Activated CD8-positive, alpha-beta memory T cell treated with anti-CD3 and anti-CD28 coated beads for 1 hour (primary cell): ENCODE measurements at places on chromosomes 2 and 18.

DNA sequence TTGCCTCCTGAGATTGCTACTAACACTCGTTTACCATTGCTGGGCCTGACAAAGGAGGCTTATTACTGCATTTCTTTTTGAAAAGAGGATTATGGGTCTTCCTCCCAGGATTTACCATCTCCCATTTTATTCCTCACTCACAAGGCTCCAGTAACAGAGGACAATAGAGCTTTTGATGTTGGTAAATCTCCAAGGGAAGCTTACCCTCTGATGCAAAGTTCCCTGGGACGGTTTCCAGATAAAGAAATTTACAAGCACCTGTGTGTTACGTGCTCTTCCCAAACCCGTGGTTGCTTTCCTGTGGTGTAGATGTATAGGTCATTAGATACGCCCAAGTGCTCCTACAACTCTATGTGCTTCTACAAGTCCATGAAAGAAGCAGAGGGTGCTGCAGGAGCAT is 17.1 kb downstream of the VSNL1 start:
- DNase-seq: no peak

DNA sequence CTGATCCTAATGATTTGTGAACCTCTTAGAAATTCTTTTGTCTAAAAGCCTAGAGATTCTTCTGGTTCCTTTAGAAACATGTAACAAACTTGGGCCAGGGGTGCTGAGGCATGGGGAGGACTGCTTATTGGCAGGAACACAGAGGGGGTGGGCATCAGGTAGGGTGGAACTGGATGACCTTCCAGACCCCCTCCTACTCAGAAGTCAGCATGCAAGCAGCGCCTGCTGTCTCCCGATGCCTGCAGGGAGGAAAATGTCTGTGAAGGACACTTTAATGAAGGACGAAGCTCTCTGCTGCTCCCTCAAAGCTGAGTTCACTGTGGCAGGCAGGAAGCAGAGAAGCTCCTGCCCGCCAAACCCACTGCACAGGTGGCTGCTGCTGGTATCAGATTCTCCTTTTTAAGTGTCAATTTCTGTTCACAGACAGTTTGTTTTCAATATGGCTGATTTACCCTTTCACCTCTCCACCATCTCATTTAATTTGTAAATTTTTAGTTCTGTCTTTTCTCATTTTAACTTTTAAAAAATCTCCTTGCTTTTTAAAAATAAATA is 19.4 kb downstream of the COA5 start:
- DNase-seq: no peak

DNA sequence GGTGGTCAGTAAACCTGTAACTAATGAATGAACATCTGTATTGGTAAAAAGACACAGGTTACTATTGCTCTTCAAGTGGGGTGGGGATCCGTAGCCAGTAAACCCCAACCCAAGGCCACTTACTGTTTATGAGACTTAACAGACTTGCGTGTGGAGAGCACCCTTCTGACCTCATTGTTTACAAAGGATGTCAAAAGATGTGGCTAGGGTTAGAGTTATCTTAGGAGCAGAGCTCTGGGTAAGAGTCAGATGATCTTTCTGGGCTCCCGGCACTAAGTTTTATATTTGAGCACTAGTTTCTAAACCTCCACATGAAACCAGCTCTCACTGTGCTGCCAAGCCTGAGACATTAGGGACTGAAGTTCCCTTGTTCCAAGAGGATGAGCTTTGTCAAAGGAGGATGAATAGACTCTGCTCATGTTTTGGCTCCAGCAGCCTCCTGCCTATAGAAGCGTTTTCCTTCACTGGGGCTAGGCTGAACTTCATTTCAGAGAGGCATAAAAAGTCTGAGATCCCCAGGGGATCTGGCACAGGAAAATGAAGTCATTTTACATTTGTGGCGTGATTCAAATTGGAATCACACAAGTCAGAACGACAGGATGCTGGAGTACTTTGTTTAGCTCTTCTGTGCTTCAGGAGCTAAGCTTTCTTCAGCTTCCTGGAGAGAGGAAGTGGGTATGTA is 403.1 kb upstream of the TRIB2 start:
- DNase-seq: no peak

DNA sequence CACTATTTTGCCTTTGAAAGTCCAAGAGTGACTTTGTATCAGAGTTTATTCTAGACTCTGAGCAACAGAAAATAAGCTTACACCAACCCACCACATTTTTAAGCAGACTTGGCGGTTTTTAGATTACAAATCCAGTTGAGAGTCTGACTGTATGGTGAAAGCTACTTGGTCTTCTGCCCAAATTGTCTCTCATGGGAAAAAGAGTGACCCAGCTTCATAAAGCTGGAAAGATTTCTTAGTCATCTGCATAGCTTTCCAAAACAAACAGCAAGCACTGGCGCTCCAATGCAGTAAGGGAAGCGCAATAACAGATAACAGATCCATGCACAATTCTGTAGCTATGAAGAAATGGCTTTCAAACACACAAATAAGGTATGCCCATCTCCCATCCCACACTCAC is 7.1 kb downstream of the DSG1 start:
- no peak for DNase-seq

GRCh38 chr2:106012591-106013347 is 181.3 kb downstream of the UXS1 start:
- no peak for DNase-seq

DNA sequence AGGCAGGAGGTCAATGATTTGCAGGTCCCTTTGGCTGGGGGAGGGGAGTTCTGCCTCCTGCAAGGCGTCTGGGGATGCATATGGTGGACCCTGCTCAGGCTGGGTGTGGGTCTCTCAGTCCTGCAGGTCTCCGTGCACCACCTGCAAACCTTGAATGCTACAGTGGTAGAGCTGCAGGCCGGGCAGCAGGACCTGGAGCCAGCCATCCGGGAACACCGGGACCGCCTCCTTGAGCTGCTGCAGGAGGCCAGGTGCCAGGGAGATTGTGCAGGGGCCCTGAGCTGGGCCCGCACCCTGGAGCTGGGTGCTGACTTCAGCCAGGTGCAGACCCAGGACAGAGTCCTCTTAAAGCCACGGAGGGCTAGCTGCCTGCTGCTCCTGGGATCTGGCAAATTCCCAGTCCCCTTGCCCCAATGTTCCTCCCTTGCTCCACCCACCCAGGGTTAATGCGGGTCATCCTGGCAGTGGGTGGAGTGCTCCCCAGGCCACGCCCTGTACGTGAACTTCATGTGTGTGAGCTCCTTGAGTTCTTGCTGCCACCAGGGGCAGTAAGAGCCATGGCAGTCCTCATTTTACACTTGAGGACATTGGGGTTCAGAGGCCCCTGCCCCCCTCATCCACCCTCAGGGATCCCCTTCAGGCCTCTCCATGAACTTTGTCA is 3.1 kb downstream of the PROM2 start:
- no peak for DNase-seq

GRCh38 chr18:12842459-12843380 is 41.3 kb downstream of the PTPN2 start:
- DNase-seq: no peak

DNA sequence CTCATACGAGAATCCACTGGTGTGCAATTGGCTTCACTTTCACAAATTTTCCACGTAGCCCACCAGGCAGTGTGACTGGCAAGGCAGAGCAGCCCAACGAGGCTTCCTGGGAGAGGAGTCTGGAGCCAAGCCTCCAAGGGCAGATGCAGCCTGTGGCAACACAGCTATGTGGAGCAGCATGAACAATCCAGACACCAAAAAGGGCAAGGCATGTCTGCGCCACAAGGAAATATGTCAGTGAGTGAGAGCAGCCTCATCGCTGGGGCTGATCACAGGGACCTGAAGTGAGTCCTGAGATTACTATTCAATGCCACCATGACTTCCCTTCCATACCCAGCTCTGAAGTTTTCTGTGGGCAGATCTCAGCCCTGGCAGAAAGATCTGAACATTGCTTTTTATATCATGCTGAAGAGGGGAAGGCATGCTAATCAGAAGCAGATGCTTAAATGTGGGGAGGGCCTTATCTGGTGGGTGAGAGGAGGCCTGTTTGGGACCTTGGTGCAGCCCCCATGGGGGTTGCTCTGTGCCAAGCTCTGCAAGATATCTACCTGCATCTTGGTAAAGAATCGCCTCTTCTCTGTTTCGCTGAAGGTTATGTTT is 40.0 kb upstream of the PUM2 start:
- no peak for DNase-seq

DNA sequence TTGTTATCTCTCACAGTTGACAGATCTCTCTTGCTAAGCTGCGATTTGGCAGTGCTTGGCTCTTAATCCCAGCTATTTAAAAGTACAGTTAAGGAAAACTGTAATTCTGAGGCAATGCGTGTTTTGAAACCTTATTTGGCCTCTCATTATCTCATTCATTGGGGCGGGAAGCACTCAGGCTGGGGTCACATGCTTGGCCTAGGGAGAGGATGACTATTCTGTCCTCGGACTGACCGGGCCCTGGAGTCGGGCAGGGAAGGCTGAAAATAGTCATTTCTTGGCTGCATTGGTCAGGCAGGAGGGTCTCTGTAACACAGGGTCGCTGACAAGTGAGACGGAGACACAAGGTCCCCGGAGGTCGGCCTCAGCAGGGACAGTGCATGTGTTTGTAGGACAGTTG is 20.2 kb upstream of the EMILIN2 start:
- no peak for DNase-seq

DNA sequence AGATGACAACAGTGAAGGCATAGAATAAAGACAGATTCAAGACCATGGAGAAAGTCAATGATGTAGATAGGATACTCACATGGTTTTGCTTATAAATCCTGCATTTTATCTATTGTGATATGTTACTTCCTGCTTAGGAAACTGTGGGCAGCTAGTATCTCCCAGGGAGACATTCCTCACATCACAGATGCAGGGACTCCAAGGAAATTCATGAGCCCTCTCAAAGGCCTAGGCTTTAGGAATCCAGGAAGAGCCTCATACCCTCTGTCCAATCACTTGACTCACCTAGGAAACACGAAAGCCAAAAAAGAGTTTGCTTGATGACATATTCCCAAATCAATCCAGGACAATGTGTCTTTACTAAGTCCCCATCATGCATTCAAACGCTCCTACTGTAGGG is 247.8 kb upstream of the KLHL29 start:
- no peak for DNase-seq

GRCh38 chr2:15082105-15083058 is 449.9 kb downstream of the LRATD1 start:
- no peak for DNase-seq

- no peak for DNase-seq
These were observed 526 bp downstream of the COX7A2L start for GRCh38 chr2:42360493-42360889.

- no peak for DNase-seq
These were observed 28.3 kb downstream of the ANXA4 start for GRCh38 chr2:69770193-69770702.

DNA sequence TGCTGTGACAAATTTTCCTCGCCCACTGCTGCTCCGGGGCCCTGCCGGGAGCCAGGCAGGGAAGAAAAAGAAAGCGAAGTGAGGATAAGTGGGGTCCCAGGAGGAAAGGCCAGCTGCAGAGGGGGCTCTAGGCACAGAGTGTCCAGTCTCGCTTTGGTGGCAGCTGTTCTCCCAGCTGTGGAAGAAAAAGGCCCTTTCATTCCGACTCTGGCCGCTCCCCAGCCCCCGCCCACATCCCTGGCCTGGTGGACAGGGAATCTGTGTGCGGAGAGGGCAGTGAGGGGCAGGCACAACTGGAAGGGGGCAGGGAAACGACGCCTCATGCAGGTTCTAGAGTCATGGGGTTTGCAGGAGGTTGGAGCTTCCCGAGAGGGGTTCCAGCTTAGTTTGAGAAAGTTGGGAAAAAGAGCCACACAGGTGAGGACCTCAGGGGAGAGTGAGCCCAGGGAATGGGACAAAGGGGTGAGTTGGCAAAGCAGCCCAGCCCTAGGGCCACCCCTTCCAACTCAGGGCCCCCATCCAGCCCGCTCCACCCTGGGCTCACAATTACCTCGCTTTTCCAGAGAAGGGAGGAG is 1.8 kb downstream of the RTKN start:
- no peak for DNase-seq

- no peak for DNase-seq
These were observed 1947.2 kb downstream of the SUCLG1 start for GRCh38 chr2:82511894-82512293.

DNA sequence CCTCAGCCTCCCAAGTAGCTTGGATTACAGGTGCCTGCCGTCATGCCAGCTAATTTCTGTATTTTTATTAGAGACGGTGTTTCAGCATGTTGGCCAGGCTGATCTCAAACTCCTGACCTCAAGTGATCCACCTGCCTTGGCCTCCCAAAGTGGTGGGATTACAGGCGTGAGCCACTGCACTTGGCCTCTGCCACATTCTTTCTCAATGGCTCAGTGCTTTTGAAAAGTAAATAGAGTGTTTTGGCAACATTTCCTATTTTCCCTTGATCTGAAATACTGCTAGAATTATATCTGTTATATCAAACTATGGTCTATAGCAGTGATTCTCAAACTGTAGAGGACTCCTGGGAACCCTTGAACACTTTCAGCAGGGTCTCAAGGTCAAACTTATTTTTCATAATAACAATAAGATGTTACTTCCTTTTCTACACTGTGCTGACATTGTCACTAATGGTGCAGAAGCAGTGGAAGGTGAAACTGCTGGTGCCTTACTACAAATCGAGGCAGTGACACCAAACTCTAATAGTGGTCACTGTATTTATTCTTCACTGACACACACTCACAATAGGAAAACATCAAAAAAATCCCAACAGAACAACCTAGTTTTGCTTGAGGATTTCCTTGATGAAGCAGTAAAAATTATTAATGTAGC is 10.6 kb downstream of the DAW1 start:
- DNase-seq: no peak

GRCh38 chr2:109284826-109285225 is 155.8 kb downstream of the SH3RF3 start:
- no peak for DNase-seq

DNA sequence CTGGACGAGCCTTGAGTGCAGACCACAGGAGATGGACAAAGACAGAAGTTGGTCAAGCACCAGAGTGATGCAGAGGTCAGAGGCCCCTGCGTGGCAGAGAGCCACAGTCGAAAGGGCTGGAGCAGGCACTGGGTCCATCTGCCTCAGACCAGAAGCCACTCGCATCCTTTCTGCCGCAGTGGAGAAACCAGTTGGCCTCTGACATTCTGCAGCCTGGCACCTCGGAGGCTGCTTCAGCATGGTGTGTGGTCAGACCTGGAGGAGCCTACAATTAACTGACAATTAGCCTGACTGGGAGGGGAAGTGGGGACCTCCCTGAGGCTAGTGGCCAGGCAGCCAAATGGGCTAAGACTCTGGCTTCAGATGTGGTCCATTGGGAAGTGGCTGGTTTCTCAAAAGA is 111.1 kb downstream of the SGPP2 start:
- DNase-seq: no peak

DNA sequence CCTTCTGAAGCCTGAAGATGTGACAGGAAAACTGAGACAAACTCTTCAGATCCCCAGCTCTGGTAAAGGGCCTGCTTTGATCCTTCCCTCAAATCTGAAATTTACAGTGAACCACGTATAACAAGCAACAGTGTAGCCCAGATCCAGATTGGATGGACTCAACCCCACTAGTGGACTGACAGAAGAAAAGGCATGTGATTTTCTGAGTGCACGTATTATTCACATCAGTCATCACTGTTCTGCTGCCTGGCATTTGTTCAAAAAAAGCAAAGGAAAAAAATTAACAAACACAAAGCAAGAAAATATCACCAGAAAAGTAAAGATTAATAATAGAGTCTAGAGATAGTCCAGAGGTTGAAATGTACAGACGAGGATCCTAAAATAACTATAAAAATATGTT is 87.6 kb downstream of the CYRIA start:
- DNase-seq: no peak
